Stimulated activated CD4-positive, alpha-beta T cell treated with anti-CD3 and anti-CD28 coated beads, Interleukin-2, amount 100 ng/mL, for 24 hours (primary cell): ENCODE measurements at places on chromosomes 11 and 22.

DNA sequence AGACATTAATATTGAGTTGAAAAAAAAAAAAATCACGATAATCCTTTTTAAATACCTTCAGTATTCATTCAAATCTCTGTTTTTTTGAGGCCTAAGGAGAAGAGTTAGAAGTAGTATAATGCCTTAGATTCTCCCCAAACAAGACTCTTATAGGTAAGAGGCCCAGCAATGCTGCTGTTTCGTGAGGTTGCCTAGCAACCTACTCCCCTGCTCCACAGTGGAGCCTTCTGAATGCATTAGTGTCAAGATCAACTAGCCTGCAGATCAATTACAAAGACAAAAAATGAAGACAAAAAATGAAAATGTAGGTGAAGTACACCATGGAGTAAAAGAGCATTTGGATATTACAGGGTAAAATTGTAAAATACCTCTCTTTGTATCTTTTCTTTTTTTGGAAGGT, 229.8 kb upstream of the LUZP2 start:
- no peak for DNase-seq

GRCh38 chr11:133922078-133922870, 34.5 kb downstream of the IGSF9B start:
- no peak for DNase-seq

GRCh38 chr11:124896821-124897391, 759 bp downstream of the ROBO4 start:
- no peak for DNase-seq

GRCh38 chr11:61918938-61919704, 1.8 kb upstream of the RAB3IL1 start:
- DNase-seq = no peak

DNA sequence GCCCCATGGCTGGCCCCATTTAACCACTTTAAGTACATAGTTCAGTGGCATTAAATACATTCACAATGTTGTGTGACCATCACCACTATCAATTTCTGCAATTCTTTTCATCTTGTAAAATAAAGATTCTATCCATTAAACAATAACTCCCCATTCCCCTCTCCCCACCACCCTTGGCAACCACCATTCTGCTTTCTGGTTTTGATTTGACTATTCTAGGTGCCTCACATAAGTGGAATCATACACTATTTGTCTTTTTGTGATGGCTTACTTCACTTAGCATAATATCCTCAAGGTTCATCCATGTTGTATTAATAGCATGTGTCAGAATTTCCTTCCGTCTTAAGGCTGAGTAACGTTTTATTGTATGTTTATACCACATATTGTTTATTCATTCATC, 7.0 kb downstream of the MYO7A start:
- DNase-seq = no peak

DNA sequence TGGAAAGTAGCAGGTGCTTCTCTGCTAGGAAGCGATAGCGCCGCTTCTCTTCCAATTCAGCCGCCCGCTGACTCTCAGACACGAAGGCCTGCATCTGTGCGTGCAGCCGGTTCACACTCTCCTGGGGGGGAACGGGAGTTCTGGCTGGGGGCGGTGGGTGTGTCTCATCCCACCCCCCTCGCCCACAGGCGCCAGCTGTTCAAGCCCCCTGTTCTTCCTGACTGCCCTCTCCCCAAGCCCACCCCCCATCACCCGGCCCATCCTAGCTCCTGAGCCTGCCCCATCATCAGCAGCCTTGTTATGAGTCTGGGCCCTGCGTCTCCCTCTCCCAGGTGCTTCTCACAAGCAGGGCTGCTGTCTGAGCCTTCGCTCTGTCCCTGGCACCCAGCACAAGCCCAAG, 13.1 kb upstream of the SLC16A8 start:
- no peak for DNase-seq

GRCh38 chr22:37282385-37282677, at the start of gene CYTH4:
Gene CYTH4, plus strand, starts transcription at chr22:37282508. Its CDS starts 62 bp downstream, at chr22:37282570.
- peak; percentile 80 for DNase-seq

DNA sequence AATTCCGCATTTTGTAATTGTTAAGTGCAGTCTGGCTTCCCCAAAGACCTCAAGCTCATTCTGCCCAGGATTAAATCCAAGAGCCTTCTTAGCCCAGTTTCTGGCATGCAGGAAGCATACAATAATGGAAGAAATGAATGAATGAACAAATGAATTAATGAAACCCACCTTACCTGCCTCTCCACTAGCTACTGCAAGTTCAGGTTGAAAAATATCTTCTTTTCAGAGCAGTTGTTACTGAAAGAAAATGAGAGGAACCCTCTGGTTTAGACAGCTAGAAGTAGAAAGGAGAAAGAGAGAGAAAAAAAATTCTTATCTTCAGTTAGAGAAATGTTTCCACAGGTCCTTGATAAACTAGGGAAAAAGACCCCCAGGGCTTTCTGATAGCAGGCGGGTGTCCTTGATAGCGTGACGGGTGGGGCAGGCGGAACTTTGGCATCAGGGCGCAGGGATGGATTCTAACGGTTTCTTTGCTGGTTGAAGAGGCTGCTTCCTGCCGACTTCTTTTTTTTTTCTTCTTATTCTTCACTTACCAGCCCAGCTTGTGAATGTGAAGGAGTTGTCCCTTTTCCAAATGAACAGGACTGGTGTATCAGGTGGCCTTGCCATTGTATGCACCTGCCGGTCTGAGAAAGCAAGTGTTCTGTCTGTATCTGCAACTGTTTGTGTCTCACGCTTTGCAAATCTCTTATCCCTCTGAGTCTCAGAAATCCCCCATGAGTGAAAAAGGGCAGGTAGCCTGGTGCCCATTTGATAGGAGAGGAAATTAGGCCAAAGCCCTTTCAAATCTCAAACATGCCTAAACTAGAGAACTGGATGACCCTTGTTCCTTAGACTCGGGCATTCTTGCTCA, 10.0 kb downstream of the LMO2 start:
- DNase-seq = no peak

DNA sequence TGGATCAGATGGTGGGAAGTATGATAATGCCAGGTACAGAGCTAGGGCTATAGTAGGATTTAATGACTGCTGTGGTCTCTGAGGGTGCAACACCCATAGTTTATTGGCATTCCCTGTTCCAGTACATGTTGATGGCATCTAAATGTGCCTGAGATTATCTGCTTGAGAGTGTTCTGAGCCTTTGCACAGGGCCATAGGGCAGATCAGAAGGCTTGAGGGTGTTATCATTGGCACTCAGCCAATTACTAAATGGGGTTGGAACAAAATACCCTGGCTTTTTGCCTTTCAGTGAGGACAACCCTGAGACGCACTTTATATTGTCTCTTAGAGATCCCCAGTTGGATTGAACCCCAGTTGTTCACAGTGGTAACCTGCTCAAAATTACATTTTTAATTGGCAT, 6.7 kb downstream of the SLC5A12 start:
- DNase-seq = no peak

GRCh38 chr22:49622241-49623105, 205.2 kb downstream of the BRD1 start:
- no peak for DNase-seq

DNA sequence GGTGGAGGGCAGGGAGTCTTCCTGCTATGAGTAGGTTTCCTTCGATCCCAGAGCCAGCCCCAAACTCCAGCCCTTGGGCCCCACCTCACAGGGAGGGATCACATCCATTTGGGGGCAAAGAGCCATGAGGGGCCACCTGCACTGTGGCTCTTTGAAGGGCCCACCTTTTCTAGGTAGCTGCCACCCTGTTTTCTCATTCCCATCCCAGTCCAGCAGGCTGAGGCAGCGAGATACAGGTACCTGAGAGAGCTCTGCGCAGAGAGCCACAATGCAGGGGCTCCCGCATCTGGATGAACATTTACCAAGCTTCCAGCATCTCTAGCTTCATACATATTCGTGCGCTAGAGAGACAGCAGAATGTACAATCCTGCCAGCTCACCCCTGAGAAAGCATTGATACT, 16.3 kb downstream of the FXYD6 start:
- no peak for DNase-seq

- DNase-seq = no peak
Observed at GRCh38 chr11:64803846-64804345, 882 bp upstream of the MAP4K2 start.

- DNase-seq = no peak
Observed at GRCh38 chr22:46068593-46069491, 81.5 kb upstream of the PPARA start.

GRCh38 chr11:67614730-67615714, 8.3 kb downstream of the NDUFV1 start:
- peak; percentile 75 for DNase-seq

DNA sequence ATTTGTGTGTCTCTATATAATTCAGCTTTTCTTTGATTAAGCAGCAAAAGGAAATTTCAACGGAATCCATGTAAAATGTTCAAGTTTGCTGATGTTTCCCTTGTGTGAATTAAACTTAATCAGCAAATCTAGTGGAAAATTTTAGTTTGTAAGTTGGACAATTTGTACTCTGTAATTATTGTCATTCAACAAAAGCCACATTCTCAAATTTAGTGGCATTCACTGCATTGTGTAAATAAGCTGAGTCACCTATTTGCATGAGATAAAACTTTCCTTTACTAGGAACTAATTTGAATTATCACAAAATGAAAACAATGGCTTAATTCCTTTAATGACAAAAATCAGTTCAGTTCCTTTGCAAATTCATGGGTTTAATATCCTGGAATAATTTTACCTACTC, 784.2 kb upstream of the CCDC179 start:
- no peak for DNase-seq

DNA sequence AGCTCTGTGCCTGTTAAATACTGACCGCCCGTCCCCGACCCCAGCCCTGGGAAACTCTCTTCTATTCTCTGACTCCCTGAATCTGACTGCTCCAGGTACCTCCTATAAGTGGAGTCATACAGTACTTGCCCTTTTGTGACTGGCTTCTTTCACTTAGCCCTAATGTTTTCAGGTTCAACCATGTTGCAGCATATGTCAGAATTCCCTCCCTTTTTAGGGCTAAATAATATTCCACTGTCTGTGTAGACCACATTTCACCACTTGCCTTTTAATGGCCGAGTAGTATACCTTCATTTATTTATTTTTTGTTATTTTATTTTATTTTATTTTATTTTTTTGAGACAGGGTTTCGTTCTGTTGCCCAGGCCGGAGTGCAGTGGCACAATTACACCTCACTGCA, 100.6 kb downstream of the RPS6KA4 start:
- no peak for DNase-seq

DNA sequence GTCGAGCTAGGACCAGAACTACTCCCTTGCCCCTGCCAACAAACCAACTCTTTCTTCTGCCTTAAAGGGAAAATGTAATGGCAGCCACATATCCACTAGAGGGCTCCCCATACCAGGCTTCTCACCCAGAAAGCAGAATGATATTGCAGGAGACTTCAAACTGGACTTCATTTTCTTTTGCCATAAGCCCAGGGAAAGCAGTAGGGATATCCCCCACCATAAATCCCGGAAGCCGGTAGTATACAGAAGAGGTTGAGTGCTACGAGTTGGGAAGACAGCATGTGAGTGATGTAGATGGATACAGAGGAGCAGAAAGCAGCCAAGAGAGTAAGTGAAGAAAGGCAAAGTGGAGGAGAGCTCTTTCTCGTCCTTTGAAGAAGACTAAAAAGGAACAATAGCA, 12.1 kb downstream of the PLAAT5 start:
- DNase-seq = peak; percentile 48

GRCh38 chr11:119126675-119127268, 5.4 kb downstream of the HINFP start:
- no peak for DNase-seq

GRCh38 chr11:44774108-44774507, 47.3 kb downstream of the TSPAN18 start:
- DNase-seq = no peak

GRCh38 chr22:22322792-22323191, 78.2 kb downstream of the VPREB1 start:
- no peak for DNase-seq

DNA sequence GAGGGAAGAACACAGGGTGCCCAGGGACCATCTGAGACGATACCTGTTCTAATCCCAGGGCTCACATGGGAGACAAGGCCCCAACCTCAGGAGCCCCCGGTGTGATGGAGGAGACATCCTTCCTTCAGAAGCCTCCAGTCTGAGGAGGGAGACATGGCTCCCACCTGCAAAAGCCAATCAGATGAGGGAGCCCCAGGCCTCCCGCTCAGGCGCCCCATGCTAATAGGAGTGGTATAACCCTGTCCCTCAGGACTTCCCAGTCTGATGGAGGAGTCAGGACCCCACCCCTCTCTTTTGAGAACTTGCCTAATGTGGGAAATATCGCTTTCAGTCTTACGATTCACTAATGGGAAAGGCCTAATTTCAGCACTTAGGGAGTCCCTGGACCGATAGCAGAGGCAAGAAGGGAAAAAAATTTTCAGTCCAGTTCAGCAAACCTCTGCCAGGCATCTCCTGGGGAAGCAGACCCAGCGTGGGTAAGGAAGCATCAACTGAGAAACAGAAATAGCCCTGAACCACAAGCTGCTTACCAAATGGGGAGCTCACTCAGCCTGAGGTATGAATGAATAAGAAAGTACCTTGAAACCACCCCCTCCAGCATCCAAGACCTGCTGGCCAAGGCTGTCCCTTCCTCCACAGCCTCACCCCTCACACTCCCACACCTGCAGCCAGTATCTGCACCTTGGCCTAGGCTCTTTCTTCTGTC, 5.9 kb downstream of the ARRB1 start:
- no peak for DNase-seq

- DNase-seq = no peak
Observed at GRCh38 chr11:93080146-93080759, 110.8 kb downstream of the MTNR1B start.

- no peak for DNase-seq
Observed at GRCh38 chr22:24006914-24007214, 1.6 kb upstream of the GSTT4 start.

- no peak for DNase-seq
Observed at GRCh38 chr11:18312663-18313420, 9.1 kb downstream of the HPS5 start.

DNA sequence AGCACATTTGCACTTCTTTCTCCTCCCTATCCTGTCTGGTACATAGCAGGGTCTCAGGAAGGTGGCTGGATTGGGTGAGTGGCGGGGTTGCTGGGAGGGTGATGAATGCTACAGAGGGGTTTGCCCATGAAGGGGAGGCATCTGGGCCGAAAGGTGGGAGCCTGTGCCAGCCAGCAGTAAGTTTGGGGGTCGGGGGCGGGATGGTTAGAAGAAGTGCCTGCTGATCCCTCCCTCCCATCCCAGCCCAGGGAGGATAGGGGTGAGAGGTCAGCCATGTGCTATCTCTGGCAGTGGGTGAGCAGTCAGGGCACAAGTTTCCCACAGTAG, 2.8 kb downstream of the CD82 start:
- no peak for DNase-seq

- DNase-seq = no peak
Observed at GRCh38 chr11:15599376-15599775, 484.7 kb downstream of the INSC start.

DNA sequence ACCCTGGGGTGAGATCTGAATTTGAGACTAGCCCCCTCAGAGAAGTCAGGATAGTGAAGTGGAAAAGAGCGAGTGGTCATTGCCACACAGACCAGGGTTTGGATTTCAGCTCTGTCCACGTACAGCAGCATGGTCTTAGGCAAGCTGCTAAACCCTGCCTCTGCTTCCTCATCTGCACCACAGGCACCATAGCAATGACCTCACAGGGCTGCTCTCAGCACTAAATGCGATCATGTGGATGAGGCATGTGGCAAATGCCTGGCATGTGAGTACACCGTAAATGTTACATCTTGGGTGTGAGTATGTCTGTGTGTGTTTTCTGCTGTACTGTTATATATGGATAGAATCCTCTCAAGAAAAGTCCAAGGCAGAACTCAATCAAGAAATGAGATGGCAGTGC, 15.8 kb downstream of the NAV2 start:
- DNase-seq = no peak
